ENCODE measurements at places on chromosomes 3 and 15.

- DNase-seq = no peak
Observed at GRCh38 chr3:127419641-127420553, 132.1 kb upstream of the PRR20G start.

GRCh38 chr3:45802146-45802545, 5.8 kb upstream of the SLC6A20 start:
- no peak for DNase-seq

GRCh38 chr15:91335702-91336101, 235.6 kb downstream of the SV2B start:
- DNase-seq = no peak

GRCh38 chr3:15055019-15055557, 10.0 kb downstream of the MRPS25 start:
- DNase-seq = no peak

GRCh38 chr3:71415681-71416122, 167.8 kb downstream of the FOXP1 start:
- DNase-seq = no peak

- DNase-seq = no peak
Observed at GRCh38 chr15:80036071-80036470, 23.4 kb upstream of the ZFAND6 start.

DNA sequence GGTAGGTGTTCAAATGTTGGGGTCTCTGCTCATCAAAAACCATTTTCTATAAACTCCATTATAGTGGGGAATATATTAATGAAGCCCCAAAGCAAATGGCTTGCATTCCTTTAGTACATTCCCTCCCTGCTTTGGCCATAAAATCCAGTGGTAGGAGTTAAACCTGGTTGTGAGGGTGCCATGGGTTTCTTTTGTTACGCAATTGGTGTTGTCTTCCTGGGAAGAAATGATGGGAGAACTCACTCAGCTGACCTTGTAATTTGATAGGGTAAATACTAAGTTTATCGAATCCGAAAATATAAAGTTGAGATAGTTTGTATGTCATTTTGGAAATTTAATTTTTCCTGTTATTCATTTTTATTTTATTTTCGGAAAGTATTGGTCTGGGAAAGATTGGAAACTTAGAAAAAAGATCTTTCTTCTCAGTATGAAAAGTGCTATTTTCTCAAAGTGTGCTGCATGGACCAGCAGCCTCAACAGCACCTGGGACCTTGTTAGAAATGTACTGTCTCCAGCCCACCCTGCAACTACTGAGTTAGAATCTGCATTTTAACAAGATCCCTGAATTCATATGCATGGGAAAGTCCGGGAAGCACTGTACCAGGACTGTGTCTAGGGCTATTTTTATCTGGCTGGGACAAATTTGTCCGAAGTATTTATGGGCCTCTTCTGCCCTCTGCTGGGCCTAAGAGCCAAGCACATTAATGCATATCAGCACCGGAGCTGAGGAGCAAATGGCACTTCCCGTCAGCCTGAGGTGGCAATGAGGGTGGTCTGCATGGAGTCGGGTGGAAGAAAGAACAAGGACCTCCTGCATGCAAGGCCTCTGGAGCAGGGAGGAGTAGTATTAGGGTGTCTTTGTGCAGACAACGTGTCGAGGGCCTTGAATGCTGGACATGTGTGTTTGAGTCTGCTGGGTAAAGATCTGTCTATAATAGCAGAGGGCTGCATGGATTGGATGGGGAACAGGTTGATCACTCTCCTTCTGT, 54.7 kb downstream of the FAM81A start:
- peak; percentile 79 for DNase-seq

DNA sequence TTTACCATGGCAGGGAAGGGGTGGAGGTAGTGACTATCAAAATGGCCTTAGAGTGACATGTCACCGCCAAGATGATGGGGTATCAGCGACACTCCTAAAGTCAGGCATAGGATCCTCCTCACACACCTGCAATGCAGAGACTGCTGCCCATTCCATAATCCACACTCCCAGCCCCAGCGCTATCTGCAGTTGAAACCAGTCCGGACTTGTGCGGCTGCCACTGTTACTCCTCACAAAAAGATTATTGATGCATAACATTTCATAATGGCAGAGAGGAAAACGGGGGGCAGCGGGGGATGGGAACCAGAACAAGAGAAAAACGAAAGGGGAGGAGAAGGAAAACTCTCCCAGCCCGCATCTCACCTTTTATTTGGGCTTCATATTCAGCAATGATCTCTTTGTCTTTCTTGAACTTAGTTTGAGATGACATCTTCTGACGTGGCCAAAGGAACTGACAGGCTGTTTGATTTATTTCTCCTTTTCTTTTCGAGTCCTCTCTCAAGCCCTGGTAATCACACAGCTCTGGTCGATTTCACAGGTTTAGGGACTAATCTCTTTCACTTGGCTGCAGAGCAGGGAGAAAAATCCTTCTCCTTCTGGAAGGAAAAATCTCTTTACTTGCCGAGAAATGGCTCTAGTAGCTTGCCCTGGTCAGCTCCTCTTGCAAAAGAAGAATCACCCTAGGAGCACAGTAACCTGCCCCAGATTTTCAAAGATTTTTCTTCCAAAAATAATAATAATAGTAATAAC, 749 bp downstream of the SRGAP3 start:
- no peak for DNase-seq

- DNase-seq = no peak
Observed at GRCh38 chr3:39372833-39373232, 10.3 kb upstream of the SLC25A38 start.

DNA sequence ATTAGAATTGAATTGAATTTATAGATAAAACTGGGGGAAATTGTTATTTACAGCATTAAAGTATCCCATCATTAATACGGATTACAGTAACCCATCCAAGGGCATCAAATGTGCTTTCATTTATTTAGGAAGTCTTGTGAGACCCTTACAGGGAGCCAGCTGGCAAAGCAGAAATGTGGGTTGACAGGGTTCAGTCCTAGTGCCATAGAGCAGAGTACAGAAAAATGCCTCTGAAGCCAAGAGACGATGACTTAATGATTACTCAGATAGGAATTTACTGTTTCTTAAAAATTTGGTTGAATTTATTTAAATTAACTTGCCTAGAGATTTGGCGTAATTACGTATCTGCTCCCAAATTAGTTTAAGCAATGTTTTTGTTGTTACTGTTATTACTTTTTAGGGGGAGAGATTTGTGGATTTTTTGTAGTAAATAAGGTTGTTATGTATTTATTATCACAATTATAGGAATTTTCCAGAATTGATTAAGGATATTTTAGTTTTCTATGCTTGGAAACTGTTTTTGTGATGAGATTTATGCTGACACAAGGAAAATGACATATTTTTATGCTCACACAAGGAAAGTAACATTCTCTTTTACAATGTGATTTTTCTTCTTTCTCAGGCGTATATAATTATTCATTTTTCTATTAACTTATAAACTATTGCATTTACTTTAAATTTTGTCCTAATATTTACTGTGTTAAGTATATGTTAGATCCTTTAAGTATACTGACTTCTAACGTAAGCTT, 152.0 kb downstream of the EPHA6 start:
- DNase-seq = no peak

- no peak for DNase-seq
Observed at GRCh38 chr3:83941990-83942745, 1016.6 kb upstream of the CADM2 start.

DNA sequence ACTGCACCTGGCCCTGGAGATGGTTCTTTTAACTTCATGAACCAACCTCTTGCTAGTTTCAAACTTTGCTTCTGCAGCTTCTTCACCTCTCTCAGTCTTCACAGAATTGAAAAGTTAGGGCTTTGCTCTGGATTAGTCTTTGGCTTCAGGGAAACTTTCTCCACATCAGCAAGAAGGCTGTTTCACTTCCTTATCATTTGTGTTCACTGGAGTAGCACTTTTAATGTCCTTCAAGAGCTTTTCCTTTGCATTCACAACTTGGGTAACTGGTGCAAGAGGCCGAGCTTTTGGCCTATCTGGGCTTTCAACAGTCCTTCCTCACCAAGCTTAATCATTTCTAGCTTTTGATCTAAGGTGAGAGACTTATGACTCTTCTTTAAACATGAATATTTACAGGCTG, 15.7 kb upstream of the TM2D3 start:
- no peak for DNase-seq

- DNase-seq = no peak
Observed at GRCh38 chr15:67828969-67829646, 3.8 kb downstream of the SKOR1 start.

DNA sequence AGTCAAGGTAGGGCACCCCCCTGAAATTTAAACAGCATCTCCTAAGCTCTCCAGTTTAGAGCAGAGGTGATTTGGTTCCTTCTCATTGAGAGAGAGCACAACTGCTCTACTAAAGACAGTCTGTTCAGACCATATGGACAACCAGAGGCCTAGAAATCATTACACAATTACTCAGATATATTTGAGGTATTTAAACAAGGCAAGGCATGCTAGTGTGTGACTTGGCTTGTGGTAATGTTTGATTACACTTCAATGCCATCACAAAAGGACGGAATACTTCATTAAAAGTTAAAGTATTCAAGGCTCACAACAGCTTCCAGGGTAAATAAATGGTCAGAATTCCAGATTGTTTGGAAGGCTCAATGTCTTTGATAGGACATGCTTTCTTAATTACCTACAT, 110.2 kb downstream of the LRTM1 start:
- no peak for DNase-seq

GRCh38 chr15:51093488-51093838, 1.2 kb downstream of the TNFAIP8L3 start:
- DNase-seq = no peak

DNA sequence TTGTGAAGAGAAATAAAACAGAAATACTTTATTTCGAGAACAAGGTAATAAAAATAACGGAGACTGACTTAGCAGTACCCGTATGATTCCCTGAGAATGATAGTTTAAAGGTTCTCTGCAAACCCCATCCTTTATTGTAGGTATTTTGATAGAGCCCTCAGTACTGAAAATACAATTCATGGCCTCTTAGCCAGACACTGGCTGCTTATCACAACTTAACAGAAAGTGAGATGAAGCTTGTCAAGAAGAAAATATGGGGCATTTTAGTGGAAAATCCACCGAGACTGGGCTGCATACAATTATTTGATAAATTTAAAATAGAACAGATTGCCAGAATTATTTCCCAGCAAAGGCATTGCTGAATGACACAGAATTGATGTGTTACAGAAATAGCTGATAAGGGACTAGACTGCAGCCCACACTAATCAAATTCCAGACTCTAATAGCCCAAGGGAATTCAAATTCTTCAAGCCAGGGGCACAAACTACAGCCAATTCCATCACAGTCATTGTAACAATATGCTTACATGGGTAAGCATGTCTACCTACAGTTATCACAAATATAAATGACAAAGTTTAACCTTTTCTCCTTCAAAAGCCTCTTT, 521.9 kb downstream of the PLOD2 start:
- no peak for DNase-seq

DNA sequence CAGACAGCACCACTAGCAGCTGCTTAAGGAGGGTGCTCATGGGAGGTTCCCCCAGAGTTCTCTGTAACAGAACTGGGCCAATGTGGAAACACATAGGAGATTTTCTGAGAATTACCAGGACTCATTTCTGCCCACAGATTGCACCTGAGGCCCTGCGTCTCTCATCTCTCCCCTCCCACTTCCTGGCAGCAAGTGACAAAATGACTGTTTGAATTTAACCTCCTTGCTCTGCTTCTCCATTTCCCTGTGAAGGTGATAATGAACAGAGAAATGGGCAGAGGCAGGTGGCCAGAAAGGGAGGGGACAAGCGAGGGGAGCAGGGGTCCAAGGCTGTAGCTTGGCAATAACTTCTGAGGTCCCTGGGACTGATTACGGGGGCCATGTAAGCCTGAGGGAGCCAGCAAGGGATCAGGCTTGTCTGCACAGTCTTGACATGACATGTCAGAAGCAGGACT, 8.0 kb downstream of the EPHB1 start:
- DNase-seq = no peak

DNA sequence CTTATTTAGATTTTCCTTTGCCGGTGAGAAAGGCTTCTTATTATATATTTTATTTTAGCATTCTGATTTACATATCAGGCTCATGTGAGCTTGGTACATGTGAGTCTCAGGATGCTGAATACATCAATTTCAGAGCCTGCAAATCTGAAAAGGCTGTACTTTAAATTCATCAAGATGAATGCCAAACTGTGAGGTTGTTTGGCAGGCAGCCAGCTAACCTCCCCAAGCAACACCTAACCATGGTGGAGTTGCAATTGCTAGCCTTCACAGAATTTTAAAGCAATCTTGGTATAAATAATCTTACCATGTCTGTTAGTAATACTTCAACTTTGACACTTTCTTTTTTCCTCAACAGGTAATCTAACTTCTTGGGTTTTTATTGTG, 252.5 kb downstream of the CDIN1 start:
- DNase-seq = no peak

DNA sequence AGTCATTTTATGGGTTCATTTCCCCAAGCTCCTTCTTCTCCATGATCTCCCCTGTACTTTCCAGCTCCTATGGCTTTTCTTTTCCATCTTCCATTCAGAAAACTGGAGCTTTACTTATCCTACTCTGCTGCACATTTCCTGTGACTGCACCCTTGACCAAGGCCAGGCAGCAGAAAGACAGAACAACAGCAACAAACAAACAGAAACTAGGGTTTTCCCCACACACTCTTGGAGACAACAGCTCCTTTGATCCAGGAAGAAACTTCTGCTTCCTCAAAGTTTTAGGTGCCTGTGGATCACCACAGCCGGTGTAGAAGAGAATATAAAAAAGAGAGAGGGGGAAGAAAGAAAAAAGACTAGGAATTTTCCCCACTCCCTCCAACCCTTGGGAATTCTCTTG, 342.3 kb upstream of the CFAP20DC start:
- DNase-seq = no peak

DNA sequence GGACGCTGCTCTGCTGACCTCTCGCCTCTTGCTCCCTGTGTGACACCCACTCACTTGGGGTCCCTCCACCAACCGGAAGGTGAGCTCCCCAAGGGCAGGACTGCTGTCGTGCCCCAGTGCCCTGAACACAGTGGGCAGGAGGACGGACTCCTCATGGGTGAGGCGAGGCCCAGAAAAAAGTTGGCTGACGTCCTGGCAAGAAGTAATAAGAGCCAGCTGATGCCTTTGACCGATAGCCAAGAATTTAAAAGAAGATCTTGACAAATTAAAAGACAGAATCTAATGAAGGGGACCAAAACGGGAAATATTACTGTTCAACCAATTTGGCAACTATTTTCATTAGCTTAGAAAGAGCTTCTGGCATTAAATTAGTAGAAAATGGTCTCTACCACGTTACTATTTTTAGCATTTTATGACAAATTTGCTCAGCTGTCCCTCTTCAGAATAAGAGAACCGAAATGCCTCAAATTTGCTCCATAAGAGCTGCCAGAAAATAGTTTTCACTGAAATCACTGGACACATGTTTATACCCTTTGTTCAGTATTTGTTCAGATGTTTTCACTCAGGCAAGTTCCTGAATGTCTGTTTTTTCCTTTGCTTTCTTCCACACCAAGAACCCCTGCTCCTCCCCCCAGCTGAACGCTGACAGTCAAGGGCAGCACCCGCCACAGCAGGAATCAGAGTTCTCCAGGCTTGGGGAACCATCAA, 60.5 kb downstream of the XXYLT1 start:
- no peak for DNase-seq

- DNase-seq = no peak
Observed at GRCh38 chr3:129360171-129360611, 68.2 kb downstream of the EFCAB12 start.

GRCh38 chr3:32860499-32860898, 42.7 kb downstream of the TRIM71 start:
- DNase-seq = no peak
